CD14-positive monocyte (primary cell): ENCODE measurements at places on chromosomes 16 and 17. TPM values are rescaled to one million over a fixed set of nuclear protein-coding genes. Genes with fewer than 3 reads are reported as not detected.

FBXW10 gene
- 0.03 TPM in 1 of 2 replicates, not detected in the other for polyA plus RNA-seq

DNA sequence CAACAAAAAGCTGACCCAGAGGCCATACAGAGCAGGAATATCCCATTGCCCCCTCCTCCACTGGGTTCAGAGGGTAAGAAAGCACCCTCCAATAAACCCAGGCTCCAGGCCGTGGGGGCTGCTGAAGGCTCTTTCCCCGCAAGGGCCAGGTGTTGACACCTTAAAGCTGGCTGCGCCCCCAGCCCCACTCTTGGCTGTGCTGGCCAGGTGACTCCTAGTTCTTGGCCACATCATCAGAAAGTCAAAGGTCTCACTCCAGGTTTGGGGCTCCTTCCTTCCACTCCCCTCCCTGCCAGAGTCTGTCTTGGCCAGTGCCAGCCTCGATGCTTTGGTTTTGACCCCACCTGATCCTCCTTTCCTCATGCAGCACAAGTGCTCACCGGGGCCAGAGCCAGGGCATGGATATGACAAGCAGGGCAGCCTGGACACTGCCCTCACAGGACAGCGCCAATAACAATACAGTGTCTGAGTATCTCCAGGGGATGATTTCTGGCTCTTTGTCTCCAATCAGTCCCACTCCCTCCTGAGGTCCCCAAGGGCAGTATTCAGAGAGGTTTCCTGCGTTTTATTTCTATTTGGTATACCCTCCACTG is 8.2 kb downstream of the SLC46A1 start:
- no peak for DNase-seq

- DNase-seq = no peak
Measured at GRCh38 chr17:61124562-61124961, 275.1 kb upstream of the TBX2 start.

DNA sequence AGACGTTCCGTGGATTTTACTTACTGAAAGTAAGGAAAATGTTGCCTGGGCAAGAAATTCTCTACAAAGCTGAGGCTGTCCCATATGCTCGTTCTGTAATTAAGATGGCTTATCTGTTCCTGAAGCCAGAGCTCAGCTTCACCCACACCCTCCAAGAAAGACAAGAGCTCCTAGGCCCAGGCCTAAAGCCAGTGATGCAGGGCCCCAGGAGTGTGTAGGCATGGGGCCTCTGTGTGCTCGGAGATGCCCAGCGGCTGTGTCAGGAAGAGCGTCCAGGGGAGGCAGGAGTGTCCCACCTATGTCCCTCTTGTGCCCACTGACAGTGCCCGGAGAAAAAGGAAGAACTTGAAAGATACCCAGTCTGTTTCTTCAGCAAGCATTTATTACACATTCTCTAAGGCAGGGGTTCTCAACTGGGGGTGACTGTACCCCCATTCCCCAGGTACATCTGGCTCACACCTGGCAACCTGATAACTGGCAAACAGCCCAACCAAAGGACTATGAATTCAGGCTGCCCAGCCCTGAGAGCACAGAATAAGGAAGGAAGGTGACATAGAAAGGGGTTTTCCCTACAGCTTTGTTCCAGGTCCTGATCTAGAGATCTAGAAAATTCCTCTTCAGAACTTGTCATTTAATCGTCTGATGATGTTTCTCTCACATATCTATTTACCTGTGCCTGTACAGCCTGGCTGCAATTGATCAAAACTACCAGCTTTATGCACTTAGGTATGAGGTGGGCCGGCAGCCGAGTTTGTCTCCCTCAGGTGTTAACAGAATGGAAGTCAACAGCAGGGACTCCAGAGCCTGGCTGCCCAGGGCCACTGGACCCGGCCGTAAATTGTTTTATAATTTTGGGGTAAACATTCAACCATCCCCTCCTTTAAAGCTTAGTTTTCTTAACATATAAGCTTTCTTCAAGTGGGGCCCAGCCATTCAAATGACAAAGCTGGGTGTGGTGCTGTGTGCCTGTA is 12.0 kb downstream of the SNN start:
- DNase-seq = no peak

- DNase-seq = no peak
Measured at GRCh38 chr17:38544839-38545209, 60.9 kb downstream of the SRCIN1 start.

- DNase-seq = peak; percentile 84
Measured at GRCh38 chr17:64781014-64781756, 119.1 kb upstream of the SMURF2 start.

DNA sequence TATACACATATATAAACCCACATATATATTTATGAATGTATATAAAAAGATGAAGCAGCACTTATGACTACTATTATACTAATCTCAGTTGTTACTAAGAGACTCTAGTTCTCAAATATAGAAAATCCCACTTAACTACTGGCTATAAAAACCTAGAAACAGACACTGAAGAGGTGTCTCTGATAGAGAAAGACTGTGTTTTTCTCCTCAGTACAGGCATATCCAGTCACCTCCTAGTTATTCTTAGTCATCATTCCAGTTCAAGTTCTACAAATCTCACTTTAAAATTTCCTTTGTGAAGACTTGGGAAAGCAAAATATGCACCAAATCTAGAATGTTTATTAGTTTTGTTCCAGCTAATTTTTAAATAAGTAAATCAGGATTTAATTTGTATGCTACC is 93.9 kb downstream of the STH start:
- DNase-seq = no peak
